ENCODE measurements at places on chromosomes 3 and 15. TPM values are rescaled to one million over a fixed set of nuclear protein-coding genes. Genes with fewer than 3 reads are reported as not detected.
A peak's percentile ranks its signal among the peaks of the same experiment; 100 is the strongest.

- peak; percentile 29 for DNase-seq
These were observed 35.2 kb downstream of the SLC6A20 start for GRCh38 chr3:45760878-45761711.

GRCh38 chr15:82943176-82943575 lies 9.3 kb downstream of the HOMER2 start:
- no peak for DNase-seq

- DNase-seq = no peak
These were observed 106.6 kb upstream of the NR2F2 start for GRCh38 chr15:96223939-96224338.

CDC25A gene
- 5.0 TPM for polyA plus RNA-seq

ECE2 gene
- not detected for polyA plus RNA-seq
